Muscle of leg (tissue), 16 donors: ENCODE measurements at places on chromosomes 12 and 14. TPM values are rescaled to one million over a fixed set of nuclear protein-coding genes. Genes with fewer than 3 reads are reported as not detected.

DNA sequence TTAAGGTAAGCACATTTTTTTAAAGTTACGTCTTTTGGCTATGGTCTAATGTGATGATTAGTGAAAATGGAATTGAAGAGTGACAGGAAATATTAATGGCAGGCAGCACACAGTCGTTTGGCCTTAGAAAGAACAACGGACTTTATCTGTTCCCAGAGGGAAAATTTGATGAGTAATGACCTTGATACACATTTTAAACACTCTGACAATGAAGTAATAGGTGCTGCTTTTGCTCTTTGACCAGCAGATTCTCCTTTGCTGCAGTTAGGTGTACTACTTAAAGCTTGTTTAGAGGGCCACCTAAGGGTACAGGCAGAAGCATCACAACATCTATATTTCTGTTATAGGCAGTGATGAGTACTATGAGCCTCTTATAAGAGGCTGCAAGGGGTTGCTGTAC, 27.1 kb upstream of the RNU6-8 start:
- DNase-seq: no peak

GRCh38 chr12:101653030-101653429, 44.4 kb upstream of the CHPT1 start:
- no peak for DNase-seq

- DNase-seq: no peak
These were observed 8.6 kb downstream of the AK7 start for GRCh38 chr14:96400495-96400894.

MYH7 gene
- polyA plus RNA-seq: 653 TPM
